ENCODE measurements at places on chromosomes 11 and 22.

GRCh38 chr11:80327956-80328614 lies 887.3 kb upstream of the TENM4 start:
- DNase-seq: no peak

DNA sequence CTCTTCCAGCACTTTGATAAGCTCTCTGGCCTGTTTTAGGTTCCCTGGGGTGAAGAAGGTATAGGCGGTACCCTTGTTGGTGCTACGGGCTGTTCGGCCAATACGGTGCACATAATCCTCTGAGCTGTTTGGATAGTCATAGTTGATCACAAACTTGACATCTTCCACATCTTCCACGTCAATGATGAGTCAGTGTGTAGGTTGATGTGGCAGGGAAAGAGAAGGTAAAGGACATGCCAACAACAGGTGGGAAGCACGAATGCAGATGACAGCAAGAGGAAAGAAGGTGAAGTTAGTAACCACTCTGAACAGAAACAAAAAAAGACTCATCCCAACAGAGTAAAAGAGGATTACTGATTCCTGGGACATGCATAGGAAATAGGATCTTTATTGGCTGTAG lies 18.2 kb downstream of the DDX17 start:
- DNase-seq: no peak

DNA sequence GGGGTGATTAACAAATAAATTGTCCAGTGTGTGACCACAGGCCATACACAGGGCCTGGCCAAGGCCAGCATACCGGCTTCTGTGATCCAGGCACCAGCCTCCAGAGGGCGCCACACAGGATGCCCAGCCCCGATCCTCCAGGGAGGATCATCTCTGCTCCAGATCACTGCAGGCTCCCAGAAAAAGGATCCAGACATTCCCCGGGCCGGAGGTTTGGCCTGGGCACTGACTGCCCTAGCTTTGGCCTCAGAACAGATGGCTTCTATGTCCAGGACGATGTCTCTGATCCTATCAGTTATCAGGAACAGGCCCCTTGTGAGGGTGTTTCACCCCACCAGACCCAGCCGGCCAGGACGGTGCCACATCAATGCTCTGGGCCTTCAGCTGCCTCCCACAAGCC lies 74.5 kb upstream of the LMO1 start:
- no peak for DNase-seq

GRCh38 chr11:79342236-79342635 lies 98.6 kb downstream of the TENM4 start:
- no peak for DNase-seq

DNA sequence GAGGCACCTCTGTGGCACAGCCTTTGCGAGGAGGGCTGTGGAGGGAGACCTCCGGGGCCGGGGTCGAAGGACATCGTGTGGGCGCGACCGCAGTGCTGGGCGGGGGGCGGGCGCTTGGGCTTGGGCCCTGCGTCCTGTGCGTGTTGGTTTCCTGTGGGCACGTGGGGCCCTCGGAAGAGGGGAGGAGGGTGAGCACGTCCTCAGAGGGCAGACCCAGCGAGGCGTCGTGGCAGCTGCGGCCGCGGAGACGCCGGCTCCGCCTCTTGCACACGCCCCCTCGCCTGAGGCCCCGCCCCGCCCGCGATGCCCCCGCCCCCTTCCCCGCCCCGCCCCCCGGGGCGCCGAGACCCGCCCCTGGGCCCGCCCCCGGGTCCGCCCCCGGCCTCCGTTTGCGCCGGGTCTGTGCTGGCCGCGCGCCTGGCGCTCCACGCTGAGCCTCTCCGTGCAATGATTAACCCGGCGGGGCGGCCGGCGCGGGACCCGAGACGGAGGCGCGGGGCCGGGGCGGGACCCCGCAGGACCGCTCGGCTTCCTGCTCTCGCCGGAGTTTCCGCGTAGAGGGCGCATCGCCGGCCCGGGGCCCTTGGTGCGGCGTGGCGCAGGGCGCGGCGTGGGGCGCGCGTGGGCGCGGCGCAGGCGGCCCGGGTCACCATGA lies at the start of gene PRR5:
TSS of gene PRR5 (plus strand) at position 381 of the 655 bp plus-strand sequence. CDS start at position 652, 271 bp downstream.
- peak; percentile 66 for DNase-seq

GRCh38 chr11:119645018-119645417 lies 84.0 kb downstream of the NECTIN1 start:
- DNase-seq: no peak

DNA sequence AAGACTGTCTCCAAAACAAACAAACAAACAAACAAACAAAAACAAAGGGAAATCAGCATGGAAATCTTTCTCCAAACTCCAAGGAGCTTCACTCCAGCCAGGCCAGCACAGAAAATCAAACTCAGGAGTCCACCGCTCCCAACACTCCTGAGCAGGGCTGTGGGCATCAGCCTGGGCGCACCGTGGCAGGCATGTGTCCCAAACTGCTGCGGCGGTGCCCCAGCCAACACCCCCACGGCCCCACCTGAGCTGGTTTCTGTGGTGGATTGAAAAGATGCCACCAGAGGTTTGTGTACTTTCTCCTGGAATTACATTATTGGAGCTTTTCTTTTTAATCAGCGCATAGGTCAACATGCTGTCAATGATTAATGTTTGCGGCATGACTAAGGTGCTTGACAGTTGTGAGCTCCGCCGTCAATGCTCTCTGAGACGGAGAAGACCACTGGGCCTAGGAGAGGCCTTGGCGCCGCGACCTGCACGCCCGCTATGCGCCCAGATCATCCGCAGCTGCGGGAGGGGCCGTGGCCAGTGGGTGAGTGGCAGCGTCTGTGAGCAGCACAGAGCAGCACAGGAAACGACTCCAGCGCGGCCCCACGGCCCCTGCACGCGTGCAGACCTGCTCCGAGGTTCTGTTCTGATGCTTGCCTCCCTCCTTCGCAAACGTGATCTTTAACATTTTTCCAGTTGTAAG lies 18.1 kb downstream of the DRD4 start:
- DNase-seq: no peak

DNA sequence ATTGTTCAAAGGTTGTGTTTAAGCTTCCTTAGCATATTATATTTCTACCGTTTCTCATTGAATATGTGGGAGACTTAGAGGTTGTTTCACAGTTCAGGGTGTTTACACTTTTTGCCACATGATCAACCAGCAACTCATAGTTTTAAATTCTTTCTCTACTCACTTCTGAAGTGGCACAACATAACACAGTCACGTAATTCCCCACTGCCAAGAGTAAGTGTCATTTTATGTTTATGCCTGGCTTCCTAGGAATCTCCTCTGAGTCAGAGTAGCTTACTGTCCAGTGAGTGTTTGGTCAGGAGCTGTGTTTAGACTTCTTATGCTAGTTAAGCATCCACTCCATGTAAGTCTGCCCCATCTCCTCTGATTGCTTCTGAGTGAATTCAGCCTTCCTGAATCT lies 520.8 kb upstream of the KIRREL3 start:
- no peak for DNase-seq

Data from activated T-cell treated with anti-CD3 and anti-CD28 coated beads for 24 hours (primary cell).